ENCODE measurements at places on chromosomes 13 and 19.
A peak's percentile ranks its signal among the peaks of the same experiment; 100 is the strongest.

- DNase-seq = no peak
These were observed 5.4 kb upstream of the TRIM28 start for GRCh38 chr19:58538257-58539168.

DNA sequence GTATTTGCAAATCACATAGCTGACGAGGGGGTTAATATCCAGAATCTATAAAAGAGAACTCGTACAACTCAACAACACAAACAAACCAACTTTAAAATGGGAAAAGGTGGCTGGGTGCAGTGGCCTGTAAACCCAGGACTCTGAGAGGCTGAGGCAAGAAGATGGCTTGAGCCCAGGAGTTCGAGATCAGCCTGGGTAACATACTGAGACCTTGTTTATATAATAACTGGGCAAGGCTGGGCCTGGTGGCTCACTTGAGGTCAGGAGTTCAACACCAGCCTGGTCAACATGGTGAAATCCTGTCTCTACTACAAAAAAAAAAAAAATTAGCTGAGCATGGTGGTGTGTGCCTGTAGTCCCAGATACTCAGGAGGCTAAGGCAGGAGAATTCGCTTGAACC, 21.8 kb upstream of the TM6SF2 start:
- DNase-seq = no peak

GRCh38 chr19:45739498-45740439, 6.5 kb downstream of the MEIOSIN start:
- no peak for DNase-seq

- no peak for DNase-seq
These were observed 50.7 kb downstream of the KLF2 start for GRCh38 chr19:16375157-16375935.

DNA sequence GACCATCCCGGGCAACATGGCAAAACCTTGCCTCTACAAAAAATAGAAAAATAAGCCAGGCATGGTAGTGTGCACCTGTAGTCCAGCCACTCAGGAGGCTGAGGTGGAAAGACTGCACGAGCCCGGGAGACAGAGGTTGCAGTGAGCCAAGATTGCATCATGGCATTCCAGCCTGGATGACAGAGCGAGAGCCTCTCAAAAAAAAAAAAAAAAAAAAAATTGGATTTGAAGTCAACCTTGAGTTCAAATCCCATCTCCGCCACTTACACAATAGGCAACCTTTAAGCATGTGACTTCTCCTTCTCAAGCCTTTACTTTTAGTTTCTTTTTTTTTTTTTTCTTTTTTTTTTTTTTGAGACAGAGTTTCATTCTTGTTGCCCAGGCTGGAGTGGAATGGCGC, 12.0 kb downstream of the KASH5 start:
- DNase-seq = no peak

DNA sequence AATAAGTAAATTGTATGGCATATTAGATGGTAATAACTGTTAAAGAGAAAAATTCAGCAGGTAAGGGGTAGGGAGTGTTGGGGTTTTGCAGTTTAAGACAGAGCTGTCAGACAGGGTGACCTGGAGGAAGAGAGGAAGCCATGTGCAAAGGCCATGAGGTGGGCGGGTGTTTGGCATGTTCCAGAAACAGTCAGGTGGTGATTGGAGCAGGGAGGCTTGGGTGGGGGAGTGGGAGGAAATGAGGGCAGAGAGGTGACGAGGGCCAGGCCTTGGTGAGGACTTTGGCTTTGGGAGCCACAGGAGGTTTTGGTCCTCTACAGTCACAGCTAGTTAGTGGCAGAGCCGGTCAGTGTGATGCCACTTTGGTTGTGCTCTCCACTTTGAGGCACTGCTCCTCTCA, 20.1 kb downstream of the RYR1 start:
- DNase-seq = no peak

- DNase-seq = no peak
These were observed 17.8 kb upstream of the CCNA1 start for GRCh38 chr13:36414461-36414860.

- peak; percentile 76 for DNase-seq
These were observed 28.9 kb upstream of the CACTIN start for GRCh38 chr19:3655402-3656072.

GRCh38 chr13:93736081-93736480, 509.5 kb downstream of the GPC6 start:
- DNase-seq = no peak

GRCh38 chr13:20684546-20684945, 19.0 kb upstream of the IL17D start:
- no peak for DNase-seq

DNA sequence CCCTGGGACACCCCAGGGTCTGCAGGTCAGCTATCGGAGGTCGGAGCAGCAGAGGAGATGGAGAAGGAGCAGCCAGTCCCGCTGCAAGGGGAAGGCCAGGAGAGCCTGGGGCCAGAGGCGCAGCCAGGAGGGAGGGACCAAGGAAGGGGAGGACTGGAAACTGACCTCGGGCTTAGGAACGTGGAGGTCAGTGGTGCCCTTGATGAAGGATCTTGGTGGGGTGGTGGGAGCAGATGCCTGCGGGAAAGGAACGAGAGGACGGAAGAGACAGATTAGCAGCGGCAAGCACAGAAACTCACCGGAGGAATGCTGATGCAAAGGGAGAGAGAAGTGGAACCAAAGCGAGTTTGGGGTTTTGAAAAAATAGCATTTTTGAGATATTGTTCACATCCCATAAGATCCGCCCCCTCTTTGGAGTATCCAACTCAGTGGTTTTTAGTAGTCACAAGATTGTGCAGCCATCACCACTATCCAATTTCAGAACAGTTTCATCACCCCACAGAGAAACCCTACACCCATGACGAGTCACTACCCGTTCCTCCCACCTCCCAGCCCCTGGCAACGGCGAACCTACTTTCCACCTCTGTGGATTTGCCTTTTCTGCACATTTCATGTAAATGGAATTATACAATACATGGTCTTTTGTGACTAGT, 22.1 kb downstream of the PLEKHF1 start:
- peak; percentile 98 for DNase-seq

DNA sequence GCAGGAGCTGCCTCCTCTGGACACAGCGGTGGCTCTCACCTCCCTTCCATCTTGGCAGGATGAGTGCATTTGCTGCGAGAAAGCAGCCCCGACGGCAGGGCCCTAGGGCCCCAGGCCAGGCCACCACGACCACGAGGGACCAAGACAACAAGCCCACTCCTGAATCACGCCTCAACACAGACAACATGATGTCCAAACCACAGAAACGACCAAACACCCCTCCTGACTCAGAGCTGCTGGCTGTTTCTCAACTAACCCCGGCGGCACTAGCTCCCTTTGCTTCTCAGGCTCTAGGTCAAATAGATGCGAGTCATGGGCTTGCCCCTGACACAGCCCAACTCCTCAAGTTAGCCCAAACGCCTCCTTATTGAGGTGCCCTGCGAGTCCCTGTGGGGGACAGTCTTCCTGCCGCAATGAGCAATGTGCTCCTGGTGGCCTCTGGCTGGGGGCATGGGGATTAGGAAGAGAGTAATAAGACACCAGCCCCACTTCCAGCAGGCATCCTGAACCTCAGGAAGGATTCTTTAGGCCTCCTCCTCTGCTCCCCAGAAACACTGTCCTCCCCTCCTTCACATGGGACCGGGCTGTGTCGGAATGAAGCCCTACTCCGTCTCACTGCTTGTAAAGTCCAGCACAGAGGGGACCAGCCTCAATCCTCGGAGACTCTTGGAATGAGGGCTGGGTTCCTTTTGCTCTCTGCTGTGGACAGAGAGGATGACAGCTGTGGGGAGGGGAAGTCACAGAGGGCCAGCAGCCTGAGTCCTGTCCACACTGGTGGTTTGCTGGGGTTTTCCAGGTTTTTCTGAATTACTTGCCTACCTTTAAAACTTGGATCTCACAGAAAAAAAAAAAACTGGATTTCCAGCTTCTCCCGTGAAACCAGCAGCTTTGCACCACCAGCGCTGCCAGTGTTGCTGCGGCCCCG, 6.9 kb upstream of the ATF5 start:
- DNase-seq = peak; percentile 61

GRCh38 chr13:32175307-32175706, 139.9 kb downstream of the ZAR1L start:
- DNase-seq = no peak

DNA sequence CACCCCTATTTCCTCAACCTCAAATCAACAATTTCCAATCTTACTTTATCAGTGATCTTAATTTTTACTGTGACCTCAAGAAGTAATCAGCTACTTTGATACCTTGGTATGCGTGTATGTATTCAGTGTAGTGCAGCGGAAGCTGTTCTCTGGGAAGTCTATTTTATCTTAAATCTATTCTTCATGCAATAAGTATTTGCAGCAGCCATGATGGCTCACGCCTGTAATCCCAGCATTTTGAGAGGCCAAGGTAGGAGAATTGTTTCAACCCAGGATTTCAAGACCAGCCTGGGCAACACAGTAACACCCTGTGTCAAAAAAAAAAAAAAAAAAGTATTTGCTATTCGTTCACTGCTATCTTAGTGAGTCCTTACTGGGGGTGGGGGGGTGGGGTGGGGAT, 6.5 kb downstream of the SLC25A30 start:
- DNase-seq = no peak

DNA sequence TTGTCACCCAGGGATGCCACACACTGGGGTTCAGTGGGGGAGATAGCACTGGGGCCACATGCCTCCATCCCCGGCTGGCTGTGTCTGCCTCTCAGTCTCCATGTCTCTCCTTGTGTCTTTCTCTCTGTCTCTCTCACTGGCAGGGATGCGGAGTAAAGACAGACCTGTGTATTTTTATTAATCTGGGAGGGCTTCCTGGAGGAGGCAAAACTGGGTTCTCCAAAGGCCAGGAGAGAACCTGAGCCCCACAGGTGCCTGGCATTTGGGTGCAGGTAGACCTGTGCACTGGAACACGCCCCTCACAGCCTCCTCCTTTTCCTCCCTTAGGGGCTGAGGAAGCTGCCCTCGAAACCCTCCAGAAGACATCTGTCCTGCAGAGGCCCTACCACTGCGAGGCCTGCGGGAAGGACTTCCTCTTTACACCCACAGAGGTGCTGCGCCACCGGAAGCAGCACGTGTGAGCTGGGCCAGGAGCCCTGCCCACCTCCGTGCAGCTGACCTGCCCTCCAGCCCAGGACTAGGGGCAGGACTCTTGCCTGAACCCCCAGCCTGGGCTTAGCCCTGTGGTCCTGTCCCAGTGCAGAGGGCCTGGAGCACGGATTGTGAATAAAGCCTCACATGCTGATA, 32.7 kb downstream of the DHX34 start:
- no peak for DNase-seq

- no peak for DNase-seq
These were observed 374.5 kb downstream of the KCNRG start for GRCh38 chr13:50389726-50390125.

DNA sequence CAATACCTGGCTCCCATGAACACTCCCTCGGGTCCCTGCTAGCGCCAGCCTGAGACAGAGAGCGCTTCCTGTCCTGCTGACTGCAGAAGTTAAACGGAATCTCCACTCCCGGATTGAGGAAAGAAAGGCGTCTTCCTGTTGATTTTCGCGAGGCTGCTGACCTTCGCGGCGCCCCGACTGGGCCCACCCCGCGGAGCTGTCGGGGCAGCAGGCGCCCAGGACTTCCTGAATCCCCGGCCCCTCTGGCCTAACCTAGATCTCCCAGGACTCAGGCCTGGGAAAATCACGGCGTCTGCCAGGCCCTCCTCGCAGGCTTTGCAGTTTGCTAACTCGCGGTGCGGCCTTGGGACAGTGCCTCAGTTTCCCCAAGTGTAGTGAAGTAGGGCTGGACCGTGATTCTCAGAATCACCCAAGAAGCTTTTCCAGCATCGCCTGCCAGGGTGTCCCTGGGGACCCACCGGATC, 108.8 kb downstream of the KCTD15 start:
- no peak for DNase-seq

Measured in GM04503 (cell line).